ENCODE measurements at places on chromosomes 7 and 10.

GRCh38 chr7:4707217-4707741, 25.2 kb downstream of the FOXK1 start:
- DNase-seq = no peak

GRCh38 chr7:133530682-133531081, 277.8 kb downstream of the EXOC4 start:
- no peak for DNase-seq

- no peak for DNase-seq
Observed at GRCh38 chr7:39825401-39825980, 124.6 kb upstream of the CDK13 start.

- DNase-seq = no peak
Observed at GRCh38 chr7:101588131-101588935, 40.8 kb downstream of the MYL10 start.

DNA sequence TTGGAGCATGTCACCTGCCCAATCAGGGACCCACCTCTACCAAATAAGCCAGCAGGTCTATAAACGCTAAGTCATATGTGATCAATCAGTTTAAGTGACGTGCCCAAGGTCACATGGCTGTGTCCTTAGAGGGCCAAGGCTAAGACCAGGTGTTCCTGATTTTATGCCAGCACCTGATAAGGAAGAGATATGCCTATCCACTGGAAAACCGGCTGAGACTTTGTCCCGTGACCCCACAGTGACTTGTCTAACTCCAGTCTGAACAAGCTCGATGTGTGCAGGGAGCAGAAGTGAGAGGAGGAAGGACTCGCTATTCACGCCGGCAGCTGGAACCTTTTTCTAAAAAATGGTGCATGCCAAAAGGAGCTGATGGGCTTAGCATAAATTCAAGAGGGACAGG, 57.0 kb downstream of the PRKAG2 start:
- no peak for DNase-seq
